NCI-H2029 treated with DMSO at 0.1 percent for 48 hours (cell line): ENCODE measurements at places on chromosomes 3 and 15.

GRCh38 chr15:55389264-55389607, 18.9 kb downstream of the CCPG1 start:
- no peak for DNase-seq

DNA sequence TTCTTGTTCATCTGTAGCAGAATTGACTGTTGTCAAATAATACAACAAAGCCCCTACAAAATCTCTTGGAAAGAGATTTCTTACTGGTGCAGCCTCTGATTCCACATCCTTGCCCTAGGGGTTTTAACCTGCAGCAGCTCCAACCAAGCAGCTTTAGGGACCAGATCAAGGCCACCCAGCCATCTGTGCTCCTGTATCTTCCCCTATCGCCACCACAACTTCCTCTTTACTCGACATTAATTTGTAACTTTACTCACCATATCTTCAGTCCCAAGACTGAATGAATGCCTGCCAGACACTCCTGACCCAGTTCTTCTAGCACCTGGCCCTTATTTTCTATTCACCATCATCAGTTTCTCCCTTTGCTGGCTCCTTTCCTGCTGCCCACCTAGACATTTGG, 156.6 kb upstream of the IL12A start:
- DNase-seq: no peak

- DNase-seq: no peak
These were observed 493.4 kb upstream of the ALCAM start for GRCh38 chr3:104873331-104873730.

- DNase-seq: no peak
These were observed 23.9 kb upstream of the OR5H6 start for GRCh38 chr3:98240131-98240530.

DNA sequence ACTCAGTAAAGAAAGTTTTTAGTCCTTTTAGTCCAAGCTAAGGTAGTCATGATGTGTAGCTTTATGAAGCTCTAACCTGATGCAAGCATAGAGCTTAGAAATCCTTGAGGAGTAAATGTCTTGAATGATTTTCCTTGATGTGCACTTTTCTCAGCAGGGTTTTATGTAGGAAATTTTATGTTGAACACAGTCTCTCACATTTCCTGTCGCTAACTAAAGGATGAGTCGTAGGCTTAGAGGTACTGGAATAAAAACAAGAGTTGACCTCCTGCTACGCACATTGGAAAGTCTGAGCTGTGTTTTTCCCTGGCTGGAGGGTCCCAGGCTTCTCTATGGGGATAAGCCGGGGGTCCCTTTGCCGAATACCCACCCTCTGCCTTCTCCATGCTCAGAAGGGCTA, 34.7 kb upstream of the ZPLD1 start:
- DNase-seq: no peak

GRCh38 chr15:34055868-34056595, 17.0 kb upstream of the AVEN start:
- DNase-seq: no peak

DNA sequence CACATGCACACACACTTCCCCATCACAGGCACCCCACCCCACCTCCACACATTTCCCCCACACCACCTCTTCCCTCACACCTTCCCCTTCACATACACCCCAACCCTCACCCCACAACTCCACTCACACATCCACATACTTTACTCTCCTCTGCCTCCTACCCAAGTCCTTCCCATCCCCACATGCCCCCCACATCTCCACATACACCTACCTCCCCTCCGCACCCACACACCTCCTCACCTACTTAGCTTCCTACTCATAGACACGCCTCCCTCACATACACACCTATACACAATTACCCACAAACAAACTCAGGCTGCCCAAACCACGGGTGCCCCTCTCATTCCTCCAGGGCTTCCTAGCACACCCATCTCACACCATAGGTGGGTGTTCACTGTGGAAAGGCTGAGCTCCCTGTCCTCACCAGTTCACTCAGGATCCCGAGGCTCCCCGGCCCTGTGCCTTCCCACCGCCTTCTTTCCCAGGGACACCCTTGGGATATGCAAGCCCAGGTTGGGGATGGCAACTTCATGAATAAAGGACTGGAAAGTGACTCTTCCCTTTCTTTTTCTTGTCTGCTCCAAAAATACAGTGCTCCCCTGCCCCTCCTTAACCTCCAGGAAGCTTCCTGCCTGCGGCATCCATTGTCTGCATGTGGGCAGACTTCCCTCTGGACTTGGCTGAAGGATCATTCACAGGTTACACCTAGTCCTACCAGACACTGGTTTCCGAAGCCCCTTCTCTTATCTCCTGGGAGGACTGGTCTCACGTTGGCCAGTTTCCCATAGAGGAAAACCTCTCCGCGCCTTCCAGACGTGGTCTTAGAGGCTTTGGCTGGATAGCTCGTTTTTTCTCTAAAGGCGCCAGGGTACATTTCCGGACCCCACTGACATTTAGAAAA, 61.5 kb downstream of the SLCO2A1 start:
- DNase-seq: no peak

DNA sequence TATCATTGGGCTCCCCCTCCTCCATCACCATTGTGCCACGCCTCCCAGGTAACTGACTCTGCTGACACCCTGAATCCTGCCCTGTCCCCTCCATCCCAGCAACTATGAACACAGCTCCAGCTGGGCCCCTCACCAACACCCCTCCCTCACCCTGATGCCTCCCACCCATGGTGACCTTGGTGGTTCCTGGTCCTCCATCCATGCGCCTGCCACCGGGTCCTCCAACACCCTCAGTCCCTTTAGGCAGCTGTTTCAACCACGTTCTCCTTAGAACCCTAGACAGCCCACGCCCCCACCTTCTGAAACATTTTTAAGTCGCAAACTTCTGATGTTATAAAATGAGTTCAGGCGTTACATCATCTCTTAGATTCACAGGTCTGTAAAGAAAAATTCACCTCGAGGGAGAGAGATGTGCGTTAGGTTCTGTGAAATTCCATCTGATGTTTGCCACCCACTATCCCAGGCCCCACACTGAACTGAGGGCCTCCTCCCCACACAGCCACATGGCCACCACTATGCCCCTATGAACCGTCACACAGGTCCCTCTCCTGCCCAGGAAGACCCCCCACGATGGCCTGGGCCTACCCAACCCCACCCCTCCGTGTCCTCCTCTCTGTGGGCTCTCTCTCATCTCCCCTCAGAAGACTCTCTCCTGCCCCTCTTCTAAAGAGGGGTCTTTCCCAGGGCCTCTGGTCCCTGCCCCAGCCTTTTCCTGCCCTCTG, 29.8 kb downstream of the PCSK6 start:
- DNase-seq: no peak

DNA sequence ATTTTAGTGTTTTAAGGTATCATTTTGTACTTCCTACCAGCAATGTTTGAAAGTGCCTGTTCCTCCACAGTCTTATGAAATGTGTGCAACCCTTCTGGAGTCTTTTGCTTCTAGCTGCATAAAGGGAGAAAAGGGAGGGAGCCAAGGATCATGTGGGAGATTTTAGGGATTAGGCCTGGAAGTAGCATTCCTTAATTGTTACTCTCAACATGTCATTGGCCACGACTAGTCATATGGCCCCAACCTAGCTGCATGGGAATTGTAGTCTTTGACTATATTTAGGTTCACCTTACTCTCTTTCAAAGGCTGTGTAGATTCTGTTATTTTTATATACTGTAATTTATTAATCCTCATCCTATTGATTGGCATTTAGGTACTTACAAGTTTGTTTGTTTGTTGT, 14.9 kb downstream of the CRTAP start:
- DNase-seq: no peak

DNA sequence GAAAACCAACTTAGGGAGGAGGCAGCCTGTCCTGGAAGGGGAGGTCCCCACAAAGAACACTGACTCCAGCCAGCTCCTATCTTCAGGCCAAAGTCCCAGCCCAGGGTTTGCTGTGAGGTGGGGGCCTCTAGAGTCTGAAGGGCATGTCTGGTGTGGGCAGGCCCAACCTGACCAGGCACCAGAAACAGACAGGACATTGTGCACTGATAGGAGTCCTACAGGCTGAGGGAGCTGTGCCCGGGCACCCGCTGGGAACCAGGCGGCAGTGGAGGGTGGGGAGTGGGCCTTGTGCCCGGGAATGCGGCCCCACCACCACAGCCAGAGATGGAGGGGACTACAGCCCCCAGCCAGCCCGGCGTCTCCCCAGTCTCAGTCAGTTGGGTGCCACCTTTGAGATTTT, 161.4 kb downstream of the WNT7A start:
- no peak for DNase-seq

- DNase-seq: no peak
These were observed 61.5 kb upstream of the GOLIM4 start for GRCh38 chr3:168157099-168157700.

GRCh38 chr3:196965804-196966173, 2.8 kb downstream of the PIGZ start:
- no peak for DNase-seq

GRCh38 chr15:62928242-62928999, 114.1 kb upstream of the TPM1 start:
- DNase-seq: no peak

- no peak for DNase-seq
These were observed 917 bp downstream of the LNP1 start for GRCh38 chr3:100402256-100402655.

GRCh38 chr3:113151461-113152031, 59.8 kb upstream of the BOC start:
- DNase-seq: no peak

DNA sequence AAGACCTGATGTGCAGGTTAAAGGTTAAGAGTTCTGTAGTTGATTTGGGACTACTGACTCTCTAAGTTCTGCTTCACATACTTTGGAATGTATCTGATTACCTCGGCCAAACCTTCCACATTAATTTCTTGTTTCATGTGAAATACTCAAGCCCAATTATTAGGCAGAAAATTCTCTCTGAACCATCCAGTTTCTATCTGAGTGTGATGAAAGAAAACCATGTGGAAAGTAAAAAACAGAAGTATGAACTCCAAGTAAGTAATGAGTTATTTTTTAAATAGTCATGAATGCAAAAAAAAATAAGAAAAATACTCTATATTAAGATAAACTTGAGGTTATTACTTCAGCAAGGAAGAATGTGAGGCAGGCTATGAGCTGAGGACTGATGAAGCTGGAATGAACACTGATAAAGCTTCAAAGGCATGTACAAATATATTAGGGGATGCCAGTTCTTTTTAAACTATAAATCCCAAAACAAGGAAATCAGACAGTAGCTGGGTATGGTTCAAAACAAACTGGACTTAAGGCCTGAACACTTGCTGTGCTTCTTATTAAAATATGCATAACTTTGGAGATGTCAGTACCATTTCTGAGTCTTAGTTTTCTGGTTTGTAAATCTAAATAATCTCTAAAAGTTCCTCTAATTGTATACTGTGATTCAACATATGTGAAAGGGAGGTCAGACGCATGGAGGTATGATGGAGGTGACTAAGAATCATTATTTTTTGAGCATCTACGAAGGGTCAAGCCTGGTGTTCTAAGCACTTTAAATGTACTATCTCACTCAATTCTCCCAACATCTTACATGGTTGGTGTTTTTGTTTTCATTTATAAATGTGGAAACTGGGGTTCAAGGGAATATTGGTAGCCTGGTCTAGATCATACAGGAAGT, 59.6 kb downstream of the COL6A6 start:
- no peak for DNase-seq

DNA sequence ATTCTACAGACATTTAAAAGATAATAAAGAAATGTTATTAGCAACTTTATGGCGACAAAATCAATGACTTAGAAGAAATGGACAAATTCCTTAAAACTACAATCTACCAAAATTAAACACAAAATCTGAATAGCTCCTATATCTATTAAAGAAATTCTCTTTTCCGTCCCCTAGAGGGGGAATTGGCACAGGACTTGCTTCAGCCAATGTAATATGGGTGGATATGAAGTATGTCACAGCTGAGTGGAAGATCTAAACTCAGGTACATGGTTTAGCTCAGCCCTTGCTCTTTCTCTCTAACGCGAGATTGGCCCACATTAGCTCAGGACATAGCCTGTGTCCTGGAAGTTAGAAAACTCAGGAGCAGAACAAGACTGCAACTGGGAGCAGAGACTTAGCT, 79.3 kb downstream of the DNAH12 start:
- DNase-seq: no peak

- DNase-seq: no peak
These were observed 66.7 kb downstream of the FILIP1L start for GRCh38 chr3:100047455-100048141.

DNA sequence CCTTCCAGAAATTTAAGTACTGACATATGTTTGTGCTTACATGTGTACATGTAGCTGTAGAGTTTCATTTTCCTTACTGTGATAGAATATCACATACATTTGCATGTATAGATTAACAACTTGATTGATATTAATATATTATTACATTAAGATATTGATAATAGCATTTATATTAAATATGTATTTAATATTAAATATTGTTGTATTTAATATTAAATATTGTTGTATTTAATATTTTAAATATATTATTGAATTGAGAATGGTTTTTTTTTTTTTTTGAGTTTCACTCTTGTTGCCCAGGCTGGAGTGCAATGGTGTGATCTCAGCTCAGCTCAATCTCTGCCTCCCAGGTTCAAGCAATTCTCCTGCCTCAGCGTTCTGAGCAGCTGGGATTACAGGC, 76.5 kb downstream of the MYH15 start:
- DNase-seq: no peak

DNA sequence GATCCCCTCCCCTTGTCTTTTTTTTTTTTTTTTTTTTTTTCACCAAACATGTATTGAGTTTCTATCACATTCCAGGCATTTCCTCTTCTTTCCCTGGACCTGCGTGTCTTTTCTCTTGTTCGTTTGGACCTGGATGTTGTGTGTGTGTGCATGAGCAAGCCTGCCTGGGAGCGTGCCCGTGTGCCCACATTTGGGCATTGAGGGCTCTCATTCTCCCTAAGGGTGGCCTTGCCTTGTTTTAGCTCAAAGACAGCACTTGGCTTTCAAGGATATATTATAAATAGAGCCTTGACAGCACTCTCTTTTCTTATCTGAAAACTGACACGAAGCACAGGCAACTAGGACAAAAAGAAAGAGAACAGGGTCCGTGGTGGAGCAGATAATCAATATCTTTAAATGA, 39.0 kb upstream of the SLC25A26 start:
- DNase-seq: no peak

DNA sequence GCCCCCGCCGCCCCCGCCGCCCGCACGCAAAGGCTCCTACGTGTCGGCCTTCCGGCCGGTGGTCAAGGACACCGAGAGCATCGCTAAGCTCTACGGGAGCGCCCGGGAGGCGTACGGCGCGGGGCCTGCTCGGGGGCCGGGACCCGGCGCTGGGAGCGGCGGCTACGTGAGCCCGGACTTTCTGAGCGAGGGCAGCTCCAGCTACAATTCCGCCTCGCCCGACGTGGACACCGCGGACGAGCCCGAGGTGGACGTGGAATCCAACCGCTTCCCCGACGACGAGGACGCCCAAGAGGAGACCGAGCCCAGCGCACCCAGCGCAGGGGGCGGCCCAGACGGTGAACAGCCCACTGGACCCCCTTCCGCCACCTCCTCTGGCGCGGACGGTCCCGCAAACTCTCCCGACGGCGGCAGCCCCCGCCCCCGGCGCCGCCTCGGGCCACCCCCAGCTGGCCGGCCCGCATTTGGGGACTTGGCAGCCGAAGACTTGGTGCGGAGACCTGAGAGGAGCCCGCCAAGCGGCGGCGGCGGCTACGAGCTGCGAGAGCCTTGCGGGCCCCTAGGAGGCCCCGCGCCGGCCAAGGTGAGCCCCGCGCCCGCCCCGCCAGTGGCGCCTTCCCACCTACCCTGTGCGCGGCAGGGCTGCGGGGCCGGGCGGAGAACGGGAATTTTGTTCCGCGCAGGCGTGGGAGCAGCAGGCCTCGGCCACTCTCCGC, 2.4 kb downstream of the SKOR1 start:
- DNase-seq: no peak
